ENCODE measurements at places on chromosomes 3 and 15.

DNA sequence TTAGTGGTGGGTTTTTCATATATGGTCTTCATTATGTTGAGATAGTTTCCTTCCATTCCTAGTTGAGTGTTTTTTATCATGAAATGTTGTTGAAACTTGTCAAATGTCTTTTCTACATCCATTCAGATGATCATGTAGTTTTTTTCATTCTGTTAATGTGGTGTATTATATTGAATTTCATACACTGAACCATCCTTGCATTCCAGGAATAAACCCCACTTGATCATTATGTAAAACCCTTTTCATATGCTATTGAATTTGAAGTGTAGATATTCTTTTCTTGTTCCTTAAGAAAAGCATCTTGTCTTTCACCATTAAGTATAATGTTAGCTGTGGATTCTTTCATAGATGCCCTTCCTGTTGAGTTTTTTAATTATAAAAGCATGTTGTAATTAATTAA lies 42.9 kb downstream of the PIAS1 start:
- no peak for DNase-seq

GRCh38 chr3:146598535-146598934 lies 6.6 kb downstream of the PLSCR5 start:
- no peak for DNase-seq

DNA sequence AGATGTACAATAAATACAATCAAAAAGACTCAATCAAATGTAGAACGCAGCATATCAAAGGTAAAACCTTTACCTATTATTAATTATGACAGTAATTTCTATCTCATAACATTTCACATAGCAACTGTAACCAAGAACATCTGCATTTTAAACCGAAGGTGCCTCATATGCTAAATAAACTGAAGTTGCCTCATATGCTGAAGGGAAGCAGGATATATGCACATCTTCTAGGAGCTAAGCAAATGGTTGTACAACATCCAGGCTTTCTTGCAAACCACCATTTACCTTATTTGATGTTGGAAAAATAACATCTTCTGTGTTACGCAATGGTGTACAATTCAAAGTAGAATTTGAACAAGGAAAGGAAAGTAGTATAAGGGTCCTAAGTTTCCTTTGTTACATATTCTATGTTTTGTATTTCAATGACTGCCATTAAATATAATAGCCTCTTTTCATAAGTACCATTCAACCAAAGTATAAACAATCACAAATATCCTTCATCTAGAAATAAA lies 145.9 kb downstream of the SATB1 start:
- DNase-seq: no peak

GRCh38 chr3:187696021-187696420 lies 6.3 kb downstream of the RTP2 start:
- DNase-seq: no peak

DNA sequence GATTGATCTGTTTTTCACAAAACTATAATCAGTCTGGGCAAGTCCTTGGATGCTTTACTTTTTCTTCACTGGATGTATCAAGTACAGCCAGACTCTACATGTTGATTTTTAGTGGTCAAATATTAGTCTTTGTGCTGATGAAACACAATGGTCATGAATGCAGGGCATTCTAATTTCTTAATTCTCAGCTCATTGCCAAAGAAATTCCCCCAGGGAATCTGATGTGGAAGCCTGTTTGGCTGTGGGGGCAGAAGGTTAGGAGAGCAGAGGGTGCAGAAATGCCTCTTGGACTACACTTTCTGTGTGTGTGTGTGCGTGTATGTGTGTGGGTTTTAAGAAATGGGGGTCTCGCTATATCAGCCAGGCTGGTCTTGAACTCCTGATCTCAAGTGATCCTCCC lies 48.7 kb upstream of the HACD2 start:
- DNase-seq: no peak

GRCh38 chr3:81105206-81105605 lies 656.2 kb downstream of the GBE1 start:
- no peak for DNase-seq

- DNase-seq: no peak
Measured at GRCh38 chr3:137514853-137515252, 249.3 kb upstream of the SOX14 start.

DNA sequence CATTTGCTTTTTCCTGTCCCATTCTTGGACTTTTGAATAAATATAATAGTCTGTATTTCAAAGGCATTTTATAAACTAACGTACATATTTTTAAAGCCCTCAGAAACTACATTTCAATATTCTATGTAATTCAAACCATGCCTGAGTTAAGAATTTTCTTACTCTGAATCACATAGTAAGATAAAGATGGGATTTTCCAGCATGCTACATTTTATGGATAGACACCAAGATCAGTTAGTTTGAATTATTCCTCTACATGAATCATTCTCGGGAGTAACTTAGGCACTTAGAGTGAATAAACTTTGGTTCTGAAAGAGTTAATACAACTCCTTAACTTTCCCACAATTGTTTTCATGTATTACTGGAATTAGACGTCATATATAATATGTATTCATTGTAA lies 713.3 kb upstream of the CBLB start:
- DNase-seq: no peak

DNA sequence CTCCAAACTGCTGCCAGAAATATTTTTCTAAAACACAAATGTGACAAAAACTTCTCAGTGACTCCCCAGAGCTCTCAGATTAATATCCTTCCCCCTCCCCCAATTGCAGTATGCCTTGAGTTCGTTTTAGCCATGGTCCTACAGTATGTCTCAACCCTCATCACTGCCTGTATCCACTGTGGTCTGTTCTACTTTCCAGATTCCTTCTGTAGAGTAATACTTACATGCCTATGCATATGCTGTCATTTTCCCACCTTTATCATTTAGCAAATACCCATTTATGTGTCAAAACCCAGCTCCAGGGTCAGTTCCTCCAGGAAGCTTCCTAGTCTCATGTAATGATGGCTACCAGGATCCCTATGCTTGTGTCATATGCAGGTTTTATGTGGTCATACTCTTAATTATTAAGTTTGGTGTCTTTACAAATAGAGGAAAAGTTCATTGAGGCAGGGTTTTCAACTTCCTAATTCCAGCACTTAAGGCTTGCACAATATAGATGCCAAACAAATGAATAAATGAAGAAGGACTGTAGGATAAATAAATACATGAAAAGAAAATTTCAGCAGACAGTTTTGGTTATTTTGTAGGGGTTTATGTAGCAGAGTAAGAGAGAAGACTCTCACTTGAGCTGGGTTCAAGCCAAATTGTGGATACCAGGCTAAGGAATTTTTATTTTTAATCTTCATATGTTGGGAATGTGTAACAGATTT lies 170.8 kb downstream of the ALCAM start:
- DNase-seq: no peak

- DNase-seq: no peak
Measured at GRCh38 chr15:38818157-38818790, 253.7 kb upstream of the RASGRP1 start.

DNA sequence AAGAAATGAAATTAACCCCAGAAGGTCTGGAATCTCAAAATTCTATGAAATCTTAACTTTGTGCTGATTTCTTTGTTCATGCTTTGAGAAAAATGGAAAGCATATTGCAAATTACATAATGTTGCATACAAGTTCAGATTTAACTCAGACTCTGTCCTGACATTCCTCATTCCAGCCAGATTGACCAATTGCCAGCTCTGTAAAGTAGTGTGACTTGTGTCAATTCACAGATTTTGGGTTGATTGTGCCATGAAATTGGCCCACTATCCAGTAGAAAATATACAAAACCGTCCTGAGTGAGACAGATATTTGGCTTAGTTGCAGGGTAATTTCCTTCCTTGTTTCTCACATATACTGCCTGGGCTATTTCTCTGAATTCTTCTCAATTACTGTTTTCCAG lies 1312.6 kb downstream of the ROBO1 start:
- no peak for DNase-seq

GRCh38 chr3:160811237-160811548 lies 55.2 kb downstream of the PPM1L start:
- no peak for DNase-seq

GRCh38 chr15:42804739-42805138 lies 67.8 kb upstream of the CDAN1 start:
- no peak for DNase-seq

- no peak for DNase-seq
Measured at GRCh38 chr15:73530649-73531048, 87.7 kb downstream of the REC114 start.

DNA sequence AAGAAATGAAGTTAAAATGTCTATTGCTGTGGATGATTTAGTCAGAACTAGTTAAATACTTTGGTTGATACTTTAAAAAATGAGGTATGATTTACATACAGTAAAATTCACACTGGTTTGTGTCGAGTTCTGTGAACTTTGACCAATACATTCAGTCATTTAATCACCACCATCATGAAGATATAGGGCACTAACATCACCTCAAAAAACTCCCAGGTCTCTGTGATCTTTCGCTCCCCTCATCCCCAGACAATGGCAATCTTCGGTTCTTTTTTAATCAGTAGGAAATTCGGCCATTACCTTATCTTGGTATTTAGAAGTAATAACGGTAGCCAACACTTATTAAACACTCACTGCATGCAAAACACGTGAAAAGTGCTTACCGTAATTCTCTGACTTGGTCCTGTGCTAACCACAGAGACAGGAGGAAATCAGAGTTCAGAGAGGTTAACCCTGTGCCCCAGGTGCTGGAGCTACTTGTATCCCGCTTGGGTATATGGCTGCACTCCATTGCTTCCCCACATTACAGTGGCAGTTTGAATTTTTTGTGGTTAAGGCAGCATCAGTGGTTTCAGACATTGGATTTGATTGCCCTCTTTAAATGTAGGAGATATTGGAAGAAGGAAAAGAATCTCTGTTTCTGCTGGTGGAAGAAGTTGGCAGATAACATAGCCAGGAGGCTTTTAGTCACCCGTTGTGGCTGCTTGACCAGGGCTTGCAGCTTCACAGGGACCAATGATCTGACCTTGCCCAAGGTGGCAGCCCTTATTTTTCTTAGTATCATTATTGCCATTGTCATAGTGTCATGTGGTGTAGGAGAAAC lies 4.2 kb downstream of the PLCL2 start:
- no peak for DNase-seq

- no peak for DNase-seq
Measured at GRCh38 chr3:95586754-95587153, 1227.6 kb upstream of the EPHA6 start.

GRCh38 chr3:15889936-15890335 lies 92.2 kb upstream of the ANKRD28 start:
- DNase-seq: no peak

DNA sequence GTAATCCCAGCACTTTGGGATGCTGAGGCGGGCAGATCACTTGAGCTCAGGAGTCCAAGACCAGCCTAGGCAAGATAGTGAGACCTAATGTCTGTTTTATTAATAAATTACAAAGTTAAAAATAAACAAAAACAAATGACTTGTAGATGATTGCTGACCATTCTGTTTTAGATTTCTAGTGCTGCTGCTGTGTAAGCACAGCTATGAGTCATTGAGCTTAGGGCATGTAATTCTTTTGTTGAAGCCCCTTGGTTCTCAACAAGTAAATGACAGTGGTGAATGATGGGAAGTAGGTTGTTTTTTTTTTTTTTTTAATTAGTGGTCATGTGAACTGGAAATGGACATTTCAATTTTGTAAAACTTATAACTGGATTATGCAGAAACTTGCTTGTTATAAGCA lies 63.3 kb downstream of the LEO1 start:
- DNase-seq: no peak

GRCh38 chr15:32908135-32908801 lies 190.5 kb downstream of the GREM1 start:
- DNase-seq: no peak

GRCh38 chr3:114242947-114243346 lies 5.6 kb upstream of the ZNF80 start:
- DNase-seq: no peak

GRCh38 chr15:61185759-61186158 lies 43.3 kb downstream of the RORA start:
- DNase-seq: no peak

GRCh38 chr3:35438101-35438500 lies 201.2 kb upstream of the ARPP21 start:
- DNase-seq: no peak

- no peak for DNase-seq
Measured at GRCh38 chr3:69500604-69501003, 114.7 kb upstream of the FRMD4B start.

GRCh38 chr3:30826531-30826942 lies 67.9 kb downstream of the GADL1 start:
- no peak for DNase-seq

GRCh38 chr3:33592999-33593398 lies 125.1 kb downstream of the CLASP2 start:
- DNase-seq: no peak

- no peak for DNase-seq
Measured at GRCh38 chr15:69983696-69984265, 113.9 kb downstream of the TLE3 start.

DNA sequence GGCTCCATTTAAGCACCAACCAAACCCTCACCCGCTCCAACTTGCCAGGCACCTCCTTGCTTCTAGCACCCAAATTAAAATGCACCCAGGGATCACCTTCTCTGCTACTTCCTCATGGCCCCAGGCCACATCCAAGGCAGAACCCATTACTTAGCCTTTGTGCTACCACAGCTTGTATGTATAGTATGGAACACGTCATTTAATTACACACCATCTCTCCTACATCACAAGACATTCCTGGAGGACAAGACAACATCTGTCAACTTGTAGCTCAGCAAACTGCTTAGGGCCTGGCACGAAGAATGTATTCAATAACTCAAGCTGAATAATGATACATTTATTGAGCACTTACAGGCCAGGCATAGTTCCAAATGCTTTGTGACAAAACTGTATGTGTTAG lies 23.3 kb downstream of the ZDHHC3 start:
- no peak for DNase-seq

DNA sequence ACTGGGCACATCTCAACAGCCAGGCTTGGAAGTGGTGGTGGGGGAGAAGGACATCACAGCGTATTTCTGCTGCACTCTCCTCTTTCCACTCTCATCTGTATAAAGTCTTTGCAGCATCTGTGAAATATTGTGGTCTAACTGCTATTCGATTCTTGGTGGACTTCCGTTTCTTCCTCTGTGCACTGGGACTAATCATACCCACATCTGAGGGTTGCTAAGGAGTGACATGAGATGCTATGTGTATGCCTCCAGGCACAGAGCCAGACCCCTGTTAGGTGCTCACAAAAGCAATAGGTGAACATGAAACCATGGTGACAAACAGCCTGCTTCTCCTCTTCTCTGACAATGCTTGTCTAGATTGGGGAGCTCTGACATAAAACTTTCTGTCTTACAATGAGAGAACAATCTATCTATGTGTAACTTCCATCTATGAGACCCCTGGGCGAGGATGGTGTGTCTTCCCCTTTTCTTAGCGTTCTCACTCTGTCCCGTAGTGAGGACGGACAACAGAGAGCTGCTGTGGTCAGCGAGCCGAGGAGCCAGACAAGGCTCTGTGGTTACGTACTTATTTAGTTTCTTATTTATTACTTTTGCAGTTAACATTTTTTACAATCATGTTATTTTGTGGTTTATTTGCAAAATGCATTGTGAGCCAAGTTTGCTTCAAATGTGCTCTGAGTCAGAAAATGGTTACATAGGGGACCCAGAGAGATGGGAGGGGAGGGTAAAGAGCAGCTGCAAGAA lies 196.7 kb upstream of the TPRG1 start:
- no peak for DNase-seq
